ENCODE measurements at places on chromosomes 2 and 18. TPM values are rescaled to one million over a fixed set of nuclear protein-coding genes. Genes with fewer than 3 reads are reported as not detected.
A peak's percentile ranks its signal among the peaks of the same experiment; 100 is the strongest.

ACTR1B gene
- total RNA-seq = 64.9 TPM

NAT8 gene
- total RNA-seq = not detected

DNA sequence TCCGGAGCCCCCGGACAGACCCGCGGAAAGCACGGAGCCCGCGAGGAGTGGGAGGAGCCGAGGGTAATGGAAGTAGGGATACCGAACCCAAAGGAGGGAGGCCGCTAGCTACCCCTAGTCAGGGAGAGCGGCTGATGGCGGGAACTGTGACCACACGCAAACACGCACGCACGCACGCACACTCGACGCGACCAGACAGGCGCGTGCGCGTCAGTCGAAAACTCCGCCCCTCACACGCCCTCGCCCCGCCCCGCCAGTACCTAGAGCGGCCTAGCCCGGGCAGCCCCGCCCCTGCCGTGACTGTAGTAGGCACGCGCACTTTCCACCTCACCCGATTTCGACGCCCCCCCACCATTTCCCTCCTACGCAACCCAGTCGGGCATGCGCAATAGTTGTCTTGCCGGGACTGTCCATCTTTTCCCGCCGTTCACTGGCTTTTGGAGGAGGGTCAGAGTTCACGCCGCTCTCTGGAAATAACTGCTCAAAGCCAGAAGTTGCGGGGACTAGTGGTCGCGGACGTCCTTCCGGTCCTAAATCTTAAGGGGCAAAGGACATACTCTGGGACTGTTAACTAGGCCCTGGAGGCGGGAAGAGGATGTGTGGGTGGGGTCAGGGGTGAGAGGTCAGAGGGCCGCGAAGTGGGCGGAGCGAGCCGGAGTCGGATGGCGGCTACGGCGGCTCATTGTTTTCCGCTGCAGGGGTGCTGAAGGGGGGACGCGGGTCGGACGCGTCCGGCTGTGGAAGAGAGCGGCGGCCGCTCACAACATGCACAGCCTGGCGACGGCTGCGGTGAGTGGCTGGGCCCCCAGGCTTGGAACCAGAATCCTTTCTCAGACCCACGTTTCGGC, at the start of the genes CNOT9 and USP37:
Gene CNOT9 (plus strand): TSS at position 650 of the 848 bp plus-strand sequence. CDS start 116 bp downstream, at position 766.
Gene USP37 (minus strand): TSS at position 162 of the 848 bp plus-strand sequence. CDS start 9,698 bp downstream, outside the sequence.
- DNase-seq = peak; percentile 100

DNA sequence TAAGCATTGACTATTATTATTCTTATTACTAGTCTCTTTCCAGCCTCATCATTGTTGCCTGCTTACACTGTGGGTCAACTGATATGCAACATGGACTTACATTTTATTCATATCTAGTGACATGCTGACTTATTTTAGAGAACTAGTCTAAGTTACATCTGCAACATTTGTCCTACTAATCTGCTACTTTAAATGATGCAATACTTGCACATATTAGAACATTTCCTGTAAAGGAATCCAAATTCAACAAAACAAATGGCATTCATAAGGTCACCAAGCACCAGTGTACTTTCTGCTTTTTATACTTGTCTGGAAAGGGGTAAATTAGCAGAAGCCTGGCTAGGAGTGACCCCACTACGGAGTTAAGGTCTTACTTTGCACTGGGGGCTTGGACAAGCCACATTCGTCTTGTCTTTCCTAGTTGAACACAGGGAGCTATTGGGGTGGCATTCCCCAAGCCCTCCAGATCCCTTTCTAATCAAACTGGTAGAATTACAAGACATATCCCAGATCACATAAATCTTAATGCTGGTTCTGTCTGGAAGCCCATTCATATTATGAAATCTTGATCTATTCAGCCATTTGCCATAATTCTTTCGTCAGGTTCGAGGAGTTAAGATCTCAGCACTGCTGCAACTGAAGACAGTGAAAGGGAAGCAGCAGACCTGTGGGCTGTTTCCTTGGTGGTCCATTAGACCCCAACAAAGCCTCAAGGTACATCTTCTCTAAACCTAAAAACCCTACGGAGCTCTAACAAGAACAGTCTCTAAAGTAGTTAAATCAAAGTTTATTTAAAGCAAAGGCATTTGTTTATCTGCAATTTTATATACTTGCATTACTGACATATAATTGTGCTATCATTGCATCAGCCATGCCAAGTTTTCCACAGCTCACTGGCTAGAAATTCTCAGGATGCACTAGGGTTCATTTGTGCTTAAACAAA, 49.9 kb upstream of the RTN4 start:
- no peak for DNase-seq

GRCh38 chr2:77571545-77571944, 49.4 kb upstream of the LRRTM4 start:
- DNase-seq = no peak

DNA sequence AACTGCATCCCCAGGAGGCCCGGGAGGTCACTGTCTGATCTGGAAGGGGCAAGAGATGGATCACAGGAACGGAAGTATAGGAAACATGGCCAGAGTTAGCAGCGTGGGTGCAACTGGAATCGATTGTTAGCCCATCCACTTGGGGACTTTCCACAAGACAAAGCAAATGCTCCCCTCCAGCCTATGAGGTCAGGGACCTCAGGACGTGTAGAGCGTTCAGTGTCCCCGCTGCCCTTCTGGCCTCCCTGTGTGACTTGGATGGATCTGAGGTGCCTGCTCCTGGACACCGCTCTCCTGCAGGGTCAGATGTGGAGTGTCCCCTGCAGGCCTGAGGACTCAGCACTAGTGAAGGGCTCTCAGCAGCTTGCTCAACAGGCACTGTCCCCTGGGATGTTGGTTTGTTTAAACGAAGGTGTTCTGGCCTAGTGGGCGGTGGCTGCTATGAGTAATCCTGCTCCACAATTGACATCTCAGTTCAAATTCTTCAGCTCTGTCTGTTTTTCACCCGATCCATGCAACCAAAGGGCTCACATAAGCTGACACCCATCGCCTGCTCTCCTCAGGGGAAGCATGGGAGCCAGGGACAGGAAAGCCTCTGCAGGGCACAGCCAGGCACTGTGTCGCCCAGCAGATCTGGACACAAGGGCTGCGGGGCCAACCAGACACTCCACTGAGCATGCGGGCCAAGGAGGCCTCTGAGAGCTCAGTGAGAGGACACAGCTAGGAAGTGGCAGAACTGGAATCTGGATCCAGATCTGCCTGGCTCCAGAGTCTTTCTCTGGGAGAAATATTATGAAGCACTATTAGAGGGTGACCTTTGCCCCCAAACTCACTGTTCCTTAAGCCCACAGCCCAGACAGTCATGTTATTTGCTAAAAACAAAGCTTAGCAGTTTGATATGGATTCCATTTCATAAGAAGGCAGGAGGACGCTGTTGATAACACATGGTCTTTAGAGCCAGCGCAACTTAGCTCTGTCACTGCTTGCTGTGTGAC, 78.5 kb downstream of the RHOB start:
- DNase-seq = peak; percentile 92

Data from thyroid gland (tissue), 4 donors.